Kidney capillary endothelial cell (primary cell): ENCODE measurements at places on chromosomes 2 and 18.

DNA sequence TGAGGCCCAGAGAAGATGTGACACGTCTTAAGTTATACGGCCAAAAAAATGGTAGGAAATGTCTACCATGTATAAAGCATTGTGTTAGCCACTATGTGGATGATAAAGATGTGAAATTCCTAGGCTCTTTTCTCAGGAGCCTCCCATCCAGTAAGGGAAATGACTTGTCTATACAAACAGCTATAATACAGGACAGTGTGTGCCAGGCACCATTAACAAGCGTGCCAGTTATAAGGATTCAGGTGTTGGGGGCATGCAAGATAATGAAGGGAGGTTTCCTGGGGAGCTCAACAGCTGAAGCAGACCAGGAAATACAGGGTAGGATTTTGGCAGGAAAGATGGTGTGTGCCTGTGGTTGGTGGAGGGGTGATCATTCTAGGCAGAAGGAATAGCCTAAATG, 37.6 kb downstream of the ALPK2 start:
- no peak for DNase-seq

- DNase-seq: no peak
Measured at GRCh38 chr2:159637988-159638501, 21.7 kb upstream of the BAZ2B start.

- no peak for DNase-seq
Measured at GRCh38 chr2:17863539-17863938, 14.9 kb upstream of the KCNS3 start.

DNA sequence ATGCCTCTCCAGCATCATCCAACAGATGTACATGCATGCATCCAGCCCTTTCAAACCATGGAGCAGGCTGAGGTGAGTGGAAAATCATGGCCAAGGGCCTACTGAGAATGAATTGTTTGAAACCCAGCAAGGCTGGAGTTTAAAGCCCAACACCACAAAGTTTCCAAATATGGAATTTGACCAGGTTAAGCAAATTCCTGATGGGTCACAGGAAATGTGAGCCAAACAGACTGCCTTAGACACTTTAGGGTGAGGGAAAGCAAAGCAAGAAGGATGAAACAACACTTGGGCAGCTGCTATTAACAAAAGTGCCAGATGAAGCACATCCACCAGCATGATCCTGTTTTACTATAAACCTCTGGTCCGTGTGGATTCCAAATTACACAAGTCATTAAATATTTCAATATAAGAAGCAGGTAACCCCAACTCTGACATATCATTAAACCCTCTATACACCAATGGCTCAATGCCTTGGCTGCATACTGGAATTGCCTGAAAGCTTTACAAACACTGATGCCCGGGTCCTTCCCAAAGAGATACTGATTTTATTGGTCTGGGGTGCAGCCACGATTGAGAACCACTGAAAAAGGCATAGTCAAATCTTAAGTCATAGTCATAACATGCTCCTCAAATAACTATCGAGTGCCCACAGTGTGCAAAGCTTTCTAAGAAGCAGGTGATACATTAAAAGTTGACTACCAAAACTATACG, 9.1 kb downstream of the KLF7 start:
- no peak for DNase-seq

DNA sequence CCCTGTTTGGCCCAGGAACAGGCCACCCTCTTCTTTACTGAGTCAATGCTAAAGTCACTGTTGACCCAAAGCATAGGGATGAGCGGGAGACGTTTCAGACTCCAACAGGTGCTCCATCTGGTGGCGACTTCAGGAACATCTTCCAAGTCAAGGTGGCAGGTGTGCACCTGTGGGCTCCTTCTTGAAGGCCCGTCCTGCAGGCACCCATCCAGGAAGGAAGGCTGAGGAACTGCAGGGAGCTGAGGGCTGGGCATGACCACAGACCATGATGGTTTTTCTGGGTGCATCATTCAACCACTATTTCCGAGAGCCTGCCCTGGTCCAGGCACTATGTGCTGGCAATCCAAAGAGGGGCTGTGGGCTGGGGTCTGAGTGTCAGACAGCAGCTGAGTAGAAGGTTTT, 142.8 kb downstream of the NDUFA10 start:
- DNase-seq: no peak

DNA sequence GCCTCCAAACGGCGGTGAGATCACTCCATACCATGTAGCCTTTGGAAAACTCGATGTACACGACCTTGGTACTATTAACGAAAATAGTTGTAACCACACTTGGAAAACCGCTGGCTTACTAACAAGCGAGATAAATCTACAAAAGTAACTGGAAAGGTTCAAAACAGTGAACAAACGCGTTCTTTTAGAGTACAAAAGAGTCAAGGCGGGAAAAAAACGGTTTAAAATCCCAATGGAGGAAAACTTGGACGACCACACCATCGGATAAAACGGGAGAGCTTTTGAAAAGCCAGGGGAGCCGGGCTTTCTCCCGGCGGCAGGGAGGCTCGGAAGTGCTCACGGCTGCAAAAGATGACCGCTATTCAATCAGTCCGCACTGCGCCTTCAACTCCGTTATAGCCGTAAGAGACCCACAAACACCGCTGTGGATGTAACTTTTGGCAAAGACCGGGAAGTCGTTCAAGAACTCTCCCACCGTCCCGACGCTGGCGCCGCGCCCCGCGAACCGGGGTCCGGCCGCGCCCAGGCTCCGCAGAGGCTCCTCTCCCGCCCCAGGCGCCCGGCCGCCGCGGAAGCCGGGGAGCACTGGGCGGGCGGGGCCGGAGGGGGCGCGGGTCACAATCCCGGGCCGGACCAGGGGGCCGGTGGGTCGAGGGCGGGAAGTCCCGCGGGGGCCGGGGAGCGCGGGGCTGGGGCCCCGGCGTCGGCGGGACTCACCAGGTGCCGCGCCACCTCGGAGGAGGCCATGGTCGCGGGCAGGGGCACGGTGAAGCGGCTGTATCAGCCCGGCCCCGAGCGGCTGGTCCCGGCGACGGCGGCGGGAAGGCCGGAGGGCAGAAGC, 465 bp downstream of the SEPTIN10 start:
- no peak for DNase-seq

DNA sequence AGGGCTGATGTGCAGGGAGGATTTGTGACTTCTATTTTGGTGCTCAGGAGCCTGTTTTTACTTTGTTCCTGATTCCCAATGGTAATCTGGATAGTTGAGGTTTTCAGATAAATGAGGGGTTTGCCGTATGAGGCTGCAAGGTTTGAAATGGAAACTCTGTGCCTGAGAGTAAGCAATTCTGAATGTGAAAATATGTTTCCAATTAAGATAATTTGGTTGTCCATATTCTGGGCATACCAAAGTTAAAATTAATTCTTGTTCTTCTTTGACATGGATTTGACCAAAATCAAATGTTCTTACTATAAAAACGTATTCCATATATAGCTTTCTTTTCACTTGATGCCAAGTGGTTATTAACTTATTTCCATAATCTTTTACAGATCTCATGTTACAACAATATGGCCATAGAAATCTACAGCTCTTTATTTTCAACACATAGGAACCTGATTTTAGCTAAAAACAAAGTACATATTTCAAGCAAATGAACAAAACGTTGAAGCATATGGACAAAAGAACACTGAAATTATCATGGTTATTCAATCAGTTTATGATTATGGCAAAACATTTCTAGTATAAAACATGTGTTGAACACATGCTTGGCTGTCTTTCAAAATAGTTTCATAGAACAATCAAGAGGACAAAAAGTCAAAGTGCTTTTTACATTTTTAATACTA, 63.4 kb upstream of the ARHGAP28 start:
- DNase-seq: no peak

DNA sequence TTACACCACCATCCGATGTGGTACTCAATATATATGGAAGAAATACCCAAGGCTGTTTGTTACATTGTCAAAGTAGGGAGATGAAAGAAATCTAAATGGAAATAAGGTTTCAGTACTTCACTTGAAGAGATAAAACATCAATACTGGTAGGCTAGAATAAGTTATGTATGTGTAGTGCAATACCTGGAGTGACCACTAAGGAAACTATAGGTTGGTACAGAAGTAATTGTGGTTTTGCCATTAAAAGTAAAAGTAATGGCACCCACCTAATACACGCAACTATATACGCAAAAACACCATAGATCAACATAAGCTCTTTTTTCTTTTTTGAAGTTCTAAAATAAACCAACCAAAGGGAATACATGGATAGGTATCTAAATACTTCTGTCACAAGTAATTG, 143.2 kb upstream of the KYNU start:
- no peak for DNase-seq

DNA sequence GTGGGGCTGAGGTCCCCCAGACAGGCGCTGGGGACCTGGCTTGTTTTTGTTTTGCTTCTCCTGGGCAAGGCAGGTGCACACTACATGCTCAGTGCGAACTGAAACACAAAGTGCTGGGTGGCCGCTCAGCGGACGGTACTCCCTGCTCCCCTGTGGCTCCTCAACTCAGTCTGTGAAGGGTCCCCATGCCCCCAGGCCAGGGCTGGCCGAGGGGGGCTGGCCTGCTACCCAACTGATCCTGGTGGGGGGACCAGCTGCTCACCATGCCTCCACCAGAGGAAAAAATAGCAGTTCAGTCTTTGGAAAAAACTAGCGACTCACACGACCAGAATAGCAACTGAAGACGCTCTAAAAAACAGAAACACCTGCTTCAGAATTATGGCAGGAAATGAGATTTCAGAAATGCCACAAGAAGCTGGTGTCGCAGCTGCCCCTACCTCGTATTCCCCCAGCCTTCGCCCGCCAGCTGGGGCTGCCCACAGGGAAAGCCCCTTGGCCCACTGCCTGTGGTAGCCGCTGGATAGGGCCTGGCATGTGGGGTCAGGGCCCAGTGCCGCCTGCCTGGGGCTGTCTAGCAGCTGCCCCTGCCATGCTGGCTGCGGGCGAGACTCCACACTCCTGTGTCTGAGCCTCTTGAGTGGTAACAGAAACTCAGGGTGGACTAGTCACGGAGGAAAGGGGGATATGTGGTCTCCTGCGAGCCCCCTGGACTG, 43.7 kb downstream of the MEX3C start:
- DNase-seq: no peak

DNA sequence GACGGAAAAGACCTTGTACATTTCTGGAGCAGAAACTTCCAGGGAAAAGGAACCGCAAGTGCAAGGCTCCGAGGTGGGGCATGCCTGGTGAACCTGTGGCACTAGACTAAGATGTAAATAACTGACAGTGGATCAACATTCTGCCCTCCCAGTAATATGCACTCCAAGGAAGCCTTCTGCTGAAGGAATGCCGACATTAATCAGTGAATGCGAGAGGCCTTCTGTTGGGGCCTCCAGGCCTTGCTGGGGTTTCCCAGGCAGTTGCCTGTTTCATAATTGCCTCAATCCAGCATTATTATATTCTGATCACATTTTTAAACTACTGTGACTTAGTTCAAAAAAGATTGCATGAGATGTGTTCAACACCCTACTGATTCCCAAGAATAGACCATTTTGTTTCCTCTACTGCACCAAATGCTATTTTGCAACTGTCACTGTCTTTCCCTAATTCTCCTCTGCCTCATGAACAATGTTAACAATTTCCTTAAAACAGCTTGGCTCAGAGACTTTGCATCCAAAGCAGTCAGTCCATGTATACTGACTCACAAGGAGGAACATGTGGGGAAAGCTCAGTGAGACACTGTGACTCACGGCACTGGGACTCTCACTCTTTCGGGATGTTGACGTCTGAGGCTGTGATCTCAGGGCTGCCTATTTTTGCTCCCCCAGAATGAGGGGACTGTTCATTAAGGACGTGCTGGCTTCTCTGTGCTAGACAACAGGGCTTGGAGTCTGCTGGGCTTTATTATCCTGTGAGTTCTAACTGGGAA, 10.5 kb upstream of the DSG2 start:
- DNase-seq: no peak

- no peak for DNase-seq
Measured at GRCh38 chr2:101185656-101186055, 34.5 kb upstream of the TBC1D8 start.

DNA sequence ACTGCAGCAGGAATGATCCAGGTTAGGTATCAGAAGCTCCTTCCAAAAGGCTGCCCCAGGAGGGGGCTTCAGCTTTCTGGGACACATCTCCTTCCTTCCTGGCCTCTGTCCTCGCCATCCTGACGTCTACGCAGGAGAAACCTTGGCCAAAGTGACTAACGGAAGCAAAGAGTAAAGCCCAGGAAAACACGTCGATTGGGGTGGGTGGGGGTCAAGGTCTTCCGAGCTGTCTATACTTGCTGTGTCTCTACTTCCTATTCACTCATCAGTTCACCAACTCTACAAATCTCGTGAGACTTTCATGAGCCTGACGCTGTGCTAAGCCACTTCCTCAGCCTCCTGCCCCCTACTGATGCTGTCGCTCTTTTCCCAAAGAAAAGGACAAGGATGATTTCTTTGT, 212.6 kb downstream of the TNS1 start:
- peak; percentile 36 for DNase-seq

- DNase-seq: no peak
Measured at GRCh38 chr2:78839259-78839658, 186.2 kb upstream of the REG3G start.
